ELF-1 (cell line): ENCODE measurements at places on chromosomes 6 and 20.
A peak's percentile ranks its signal among the peaks of the same experiment; 100 is the strongest.

GRCh38 chr20:62252342-62252966 is 14.1 kb downstream of the OSBPL2 start:
- DNase-seq = no peak

GRCh38 chr6:22821664-22822320 is 252.4 kb downstream of the HDGFL1 start:
- DNase-seq = no peak

- no peak for DNase-seq
Measured at GRCh38 chr6:165717732-165718465, 54.9 kb upstream of the PDE10A start.

DNA sequence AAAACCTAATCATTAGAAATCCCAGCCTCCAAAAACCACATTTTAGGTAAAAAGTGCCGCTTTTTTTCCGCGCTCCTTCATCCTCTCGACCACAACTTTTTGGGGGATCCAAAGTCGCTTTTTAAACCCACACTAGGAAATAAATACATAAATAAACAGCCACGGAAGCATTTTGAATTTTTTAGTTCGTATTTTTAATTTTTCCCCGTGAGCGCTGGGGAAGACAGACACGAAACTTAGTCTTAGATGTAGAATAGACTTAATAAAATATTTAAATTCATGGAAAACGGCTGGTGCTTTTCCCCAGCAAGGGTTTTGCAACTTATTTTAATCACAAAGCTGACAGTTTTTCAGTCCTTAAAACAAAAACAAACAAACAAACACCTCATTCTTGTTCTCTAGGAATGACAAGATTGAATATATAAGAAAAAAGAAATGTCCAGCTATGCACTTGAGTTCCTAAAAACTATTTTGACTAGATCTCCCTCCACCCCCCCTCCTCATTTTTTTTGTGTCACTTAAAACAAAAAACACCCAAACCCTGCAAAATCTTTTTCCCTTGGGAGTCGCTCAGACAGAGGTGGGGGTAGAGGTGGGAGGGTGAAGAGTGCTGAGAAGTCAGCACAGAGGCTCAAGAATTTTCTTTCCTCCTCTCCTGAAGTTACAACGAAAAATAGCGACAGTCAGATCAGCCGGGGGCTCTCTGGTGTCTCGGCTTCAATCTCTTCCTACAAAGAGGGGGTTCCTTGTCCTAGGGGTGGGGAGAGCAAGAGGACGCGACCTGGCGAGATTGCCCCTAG is 43.4 kb upstream of the SUPT3H start:
- DNase-seq = peak; percentile 43

GRCh38 chr20:48283470-48284110 is 498.3 kb upstream of the SULF2 start:
- DNase-seq = no peak

DNA sequence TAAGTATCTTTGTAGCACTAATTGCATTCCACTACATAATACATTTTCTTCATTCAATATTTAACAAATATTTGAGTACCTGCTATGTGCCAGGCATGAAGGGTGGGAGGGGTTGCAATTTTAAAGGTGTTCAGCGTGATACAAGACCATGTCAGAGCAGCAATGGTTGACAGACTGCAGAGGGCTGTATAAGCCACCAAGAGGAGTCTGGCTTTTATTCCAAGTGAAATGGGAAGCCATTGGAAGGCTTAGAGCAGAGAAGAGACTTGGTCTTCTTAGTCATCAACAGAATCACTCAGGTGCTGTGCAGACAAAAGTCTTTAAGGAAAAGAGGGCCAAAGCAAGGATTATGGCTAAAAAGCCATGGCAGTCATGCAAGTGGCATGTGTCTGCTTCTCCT is 360.8 kb upstream of the ARID1B start:
- DNase-seq = no peak

DNA sequence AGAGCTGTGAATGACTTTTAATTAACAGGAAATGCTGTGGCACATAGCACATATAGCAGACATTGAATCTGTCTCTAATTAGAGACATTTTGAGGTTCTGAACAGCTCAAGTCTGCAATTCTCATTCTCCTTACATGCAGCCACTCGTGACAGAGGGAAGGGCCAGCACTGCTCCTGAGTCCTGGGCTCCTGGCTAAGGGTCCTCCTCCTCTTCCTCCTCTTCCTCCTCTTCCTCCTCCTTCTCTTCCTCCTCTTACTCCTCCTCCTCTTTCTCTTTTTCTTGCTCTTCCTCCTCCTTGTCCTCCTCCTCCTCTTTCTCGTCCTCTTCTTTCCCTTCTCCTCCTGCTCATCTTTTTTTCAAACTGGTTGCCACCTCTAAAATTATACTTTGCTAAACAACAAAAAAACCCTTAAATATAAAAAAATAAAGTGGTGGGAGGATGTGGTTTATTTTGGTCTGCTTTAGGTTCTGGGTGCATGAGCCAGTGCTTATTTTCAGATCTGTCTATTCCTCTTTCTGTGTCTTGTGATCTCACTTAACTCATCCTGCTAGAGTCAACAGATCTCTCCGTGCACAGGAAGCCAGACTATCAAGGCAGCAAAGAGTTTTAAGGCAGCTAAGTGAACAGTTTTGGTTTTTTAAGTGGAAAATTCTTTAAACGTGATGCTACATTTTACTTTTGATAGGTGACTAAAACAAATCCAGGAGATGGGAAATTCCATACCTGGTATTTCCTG is 159.3 kb downstream of the CD83 start:
- DNase-seq = no peak

DNA sequence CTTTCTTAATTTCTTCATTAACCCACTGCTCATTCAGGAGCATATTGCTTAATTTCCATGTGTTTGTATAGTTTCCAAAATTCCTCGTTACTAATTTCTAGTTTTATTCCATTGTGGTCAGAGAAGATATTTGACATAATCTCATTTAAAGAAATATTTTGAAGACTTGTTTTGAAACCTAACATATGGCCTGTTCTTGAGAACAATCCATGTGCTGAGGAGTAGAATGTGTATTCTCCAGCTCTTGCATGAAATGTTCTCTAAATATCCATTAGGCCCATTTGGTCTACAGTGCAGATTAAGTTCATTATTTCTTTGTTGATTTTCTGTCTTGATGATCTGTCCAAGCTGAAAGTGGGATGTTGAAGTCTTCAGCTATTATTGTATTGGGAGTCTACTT is 251.7 kb downstream of the ALDH8A1 start:
- DNase-seq = no peak

DNA sequence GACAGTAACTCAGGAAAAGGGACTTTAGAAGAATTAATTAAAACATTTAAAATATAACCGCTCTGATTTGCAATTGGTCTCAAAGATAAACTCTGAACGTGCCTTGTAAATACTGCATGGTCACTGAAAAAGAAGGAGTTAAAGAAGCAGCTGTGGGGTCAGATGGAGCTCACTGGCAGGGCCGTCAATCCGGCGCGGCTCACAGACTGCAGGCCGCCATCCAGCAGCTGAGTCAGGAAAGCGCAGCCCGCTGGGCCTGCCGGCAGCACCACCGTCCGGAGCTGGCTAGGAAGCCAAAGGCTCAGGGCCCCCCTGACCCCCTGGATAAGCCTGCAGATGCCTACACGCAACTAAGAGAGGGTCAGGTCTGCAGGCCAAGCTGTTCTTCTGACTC is 54.2 kb upstream of the FRMD1 start:
- DNase-seq = peak; percentile 76

- DNase-seq = peak; percentile 54
Measured at GRCh38 chr6:40322336-40322735, 264.8 kb downstream of the LRFN2 start.

- DNase-seq = no peak
Measured at GRCh38 chr6:164109770-164110140, 695.2 kb downstream of the QKI start.

DNA sequence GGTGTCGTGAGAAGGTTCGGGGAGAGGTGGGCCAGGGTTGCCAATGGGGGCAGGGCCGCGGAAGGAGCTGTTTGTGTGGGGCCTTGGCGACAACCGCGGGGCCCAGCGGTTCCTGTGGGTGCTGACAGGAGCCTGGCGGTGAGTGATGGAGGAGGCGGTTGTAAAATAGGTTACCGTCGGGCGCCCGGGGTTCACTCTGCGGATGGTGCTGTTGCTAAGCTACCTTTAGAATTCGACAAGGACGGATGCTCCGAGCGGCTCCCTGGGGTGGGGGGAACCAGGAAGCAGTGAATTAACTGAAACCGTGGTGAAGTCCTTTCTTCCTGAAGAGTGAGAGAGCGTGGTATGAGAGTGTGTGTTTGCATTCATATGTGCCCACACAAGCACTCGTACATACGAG is 61.7 kb downstream of the CDH22 start:
- DNase-seq = no peak

DNA sequence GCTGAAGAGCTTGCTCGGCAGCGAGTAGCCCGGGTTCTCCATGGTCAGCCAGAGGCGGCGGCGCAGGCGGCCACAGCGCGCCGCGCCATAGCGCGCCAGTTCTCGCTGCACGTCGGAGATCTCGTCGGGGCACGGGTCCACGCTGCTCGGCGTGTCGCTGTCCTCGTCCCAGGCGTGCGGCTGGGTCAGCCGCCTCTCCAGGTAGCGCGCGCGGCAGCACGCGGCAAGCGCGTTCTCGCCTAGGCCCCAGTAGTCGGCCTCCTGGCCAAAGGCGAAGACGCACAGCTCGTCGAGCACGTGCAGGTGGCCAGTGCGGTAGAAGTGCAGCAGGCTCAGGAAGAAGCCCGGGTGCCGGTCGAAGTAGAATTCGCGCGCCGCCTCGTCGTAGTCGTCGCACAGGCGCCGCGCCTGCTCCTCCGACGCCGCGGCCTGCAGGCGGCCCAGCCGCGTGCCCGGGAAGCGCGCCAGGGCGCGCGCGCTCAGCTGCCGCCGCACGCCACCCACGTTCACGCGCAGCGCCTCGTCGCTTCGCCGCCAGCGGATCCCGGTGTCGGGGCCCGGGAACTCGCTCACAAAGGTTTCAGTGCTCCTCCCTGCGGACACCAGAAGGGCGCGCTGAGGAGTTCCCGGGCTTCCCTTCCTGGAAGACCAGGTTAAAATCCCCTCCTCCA is 2.7 kb downstream of the KCNS1 start:
- peak; percentile 72 for DNase-seq

- DNase-seq = no peak
Measured at GRCh38 chr20:47300071-47300470, 56.4 kb downstream of the ZMYND8 start.

DNA sequence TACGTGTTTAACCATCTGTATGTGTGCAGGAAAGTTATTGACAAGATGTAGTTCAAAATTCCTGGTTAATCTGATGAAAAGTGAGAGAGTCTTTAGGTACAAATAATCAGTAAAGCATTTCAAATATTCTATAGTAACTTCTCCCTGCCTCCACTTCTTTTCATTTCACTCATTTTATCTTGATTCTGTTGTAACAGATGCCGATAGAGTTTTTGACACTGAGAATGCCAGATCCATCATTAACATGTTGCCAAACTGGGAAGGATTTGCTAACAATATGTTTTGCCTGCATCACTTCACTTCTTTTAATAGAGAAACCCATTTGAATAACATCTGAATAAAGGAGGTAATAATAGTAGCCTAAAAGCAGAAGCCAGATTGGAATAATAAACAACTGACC is 20.4 kb upstream of the DEFB112 start:
- no peak for DNase-seq

DNA sequence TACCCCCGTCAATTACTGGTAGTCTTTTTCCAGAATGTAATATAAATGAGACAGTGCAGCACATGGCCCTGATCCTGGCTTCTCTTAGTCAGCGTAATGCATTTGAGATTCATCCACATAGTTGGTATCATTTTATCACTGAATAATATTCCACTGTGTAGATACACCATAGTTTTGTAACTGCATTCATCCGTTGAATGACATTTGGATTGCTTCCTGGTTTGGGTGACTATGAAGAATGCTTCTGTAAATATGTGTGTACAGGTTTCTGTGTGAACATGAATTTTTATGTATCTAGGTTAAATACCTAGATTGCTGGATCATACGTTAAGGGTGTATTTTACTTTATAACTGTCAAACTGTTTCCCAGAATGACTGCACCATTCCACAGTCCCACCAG is 62.6 kb upstream of the STMND1 start:
- DNase-seq = no peak

DNA sequence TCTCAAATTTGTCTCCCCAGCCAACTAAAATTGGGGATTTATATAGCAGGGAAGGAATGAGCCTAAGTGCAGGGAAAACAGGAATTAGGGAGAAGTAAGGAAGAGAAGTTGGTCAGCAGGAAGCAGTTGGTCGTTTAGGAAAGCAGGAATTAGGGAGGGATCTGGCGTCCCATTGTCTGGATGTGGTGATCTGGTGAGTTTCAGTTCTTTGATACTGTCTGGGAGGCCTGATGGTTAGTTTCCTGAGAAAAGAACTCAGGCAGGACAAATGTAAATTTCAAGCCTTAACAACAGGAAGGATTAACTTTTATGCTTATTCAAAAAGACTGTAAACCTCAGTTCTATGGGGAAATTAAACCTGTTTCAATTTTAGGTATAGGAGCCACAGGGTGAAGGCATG is 116.2 kb upstream of the PRL start:
- DNase-seq = peak; percentile 39

GRCh38 chr20:18056174-18057100 is 1.3 kb downstream of the OVOL2 start:
- DNase-seq = peak; percentile 55

DNA sequence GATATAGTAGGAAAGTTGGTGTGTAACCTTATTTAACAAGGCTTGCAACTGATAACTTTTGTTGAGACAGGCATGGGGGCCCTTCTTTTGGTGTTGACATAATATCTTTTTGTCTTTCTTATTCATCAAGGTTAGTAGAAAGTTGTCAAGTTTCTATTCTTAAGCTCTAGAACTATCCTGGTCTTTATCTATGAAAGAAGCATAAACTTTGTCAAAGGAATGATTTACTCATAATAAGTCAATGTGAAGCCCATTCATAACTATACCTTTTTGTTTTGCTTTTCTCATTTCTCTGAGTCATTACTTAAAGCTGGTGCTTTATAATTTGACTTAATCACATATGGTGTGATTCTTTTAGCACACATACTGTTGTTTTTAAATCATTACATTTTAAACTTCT is 312.4 kb downstream of the UTRN start:
- no peak for DNase-seq

DNA sequence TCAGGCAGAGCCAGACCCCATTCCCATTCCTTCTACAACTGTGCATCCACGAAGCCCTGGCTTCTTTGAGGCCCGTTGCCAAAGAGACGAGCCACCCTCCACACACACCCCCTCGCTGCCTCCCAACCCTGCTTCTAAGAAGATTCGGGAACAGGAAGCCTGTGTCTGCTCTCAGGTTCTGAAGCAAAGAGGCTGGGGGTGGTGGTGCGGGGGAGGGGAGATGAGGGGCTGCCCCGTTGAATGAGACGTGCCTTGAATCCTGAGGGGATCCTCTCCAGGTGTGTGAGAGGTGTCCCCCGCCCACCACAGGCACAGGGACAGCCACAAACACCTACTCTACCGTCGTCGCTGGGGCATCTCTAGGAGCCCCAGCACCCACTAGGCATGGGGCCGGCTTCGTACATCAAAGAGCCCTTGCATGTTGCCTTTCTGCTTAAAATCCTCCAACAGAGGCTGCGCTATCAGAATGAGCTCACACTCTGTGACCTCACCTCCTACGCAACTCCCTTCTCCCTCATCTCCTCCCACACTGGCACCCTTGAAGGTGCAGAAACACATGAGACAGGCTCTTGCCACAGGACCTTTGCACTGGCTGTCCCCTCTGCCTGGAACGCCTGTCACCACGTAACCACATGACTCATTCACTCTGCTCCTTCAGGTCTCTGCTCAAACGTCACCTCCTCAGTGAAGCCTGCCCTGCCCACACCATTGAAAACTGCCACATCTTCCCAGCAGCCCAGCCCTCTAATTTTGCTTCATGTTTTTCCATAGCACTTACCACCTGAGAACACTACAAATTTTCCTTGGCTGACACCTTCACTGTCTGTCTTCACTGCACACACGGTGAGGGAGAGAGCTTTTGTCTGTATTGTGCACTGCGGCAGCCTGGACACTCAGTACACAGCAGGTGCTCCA is 58.5 kb downstream of the PREX1 start:
- peak; percentile 11 for DNase-seq
